Cardiac septum (tissue), 1 donor: ENCODE measurements at places on chromosomes 7 and 10. TPM values are rescaled to one million over a fixed set of nuclear protein-coding genes. Genes with fewer than 3 reads are reported as not detected.

The SPDYE2 gene
- total RNA-seq = not detected

The SEMA3D gene
- total RNA-seq = 1.9 TPM

The CSTF2T gene
- 20.4 TPM for total RNA-seq

The VAX1 gene
- total RNA-seq = not detected

The C7orf33 gene
- total RNA-seq = not detected

The CYP2C9 gene
- total RNA-seq = not detected

The VPS37D gene
- total RNA-seq = 2.4 TPM

The SMIM30 gene
- total RNA-seq = 127 TPM

The ZNF804B gene
- total RNA-seq = 0.05 TPM

The CCNJ gene
- 3.4 TPM for total RNA-seq

The EVX1 gene
- total RNA-seq = not detected

The PRRT4 gene
- 2.4 TPM for total RNA-seq

The GRM3 gene
- total RNA-seq = 0.22 TPM

The SSC4D gene
- 0.51 TPM for total RNA-seq

The PRKAR1B gene
- total RNA-seq = 13.5 TPM

The HIPK2 gene
- 218 TPM for total RNA-seq

The AASS gene
- total RNA-seq = 20.6 TPM

The METTL27 gene
- total RNA-seq = 0.35 TPM

The MOGAT3 gene
- not detected for total RNA-seq

The SPDYE1 gene
- total RNA-seq = 0.13 TPM

The GHRHR gene
- not detected for total RNA-seq

The BAIAP2L1 gene
- total RNA-seq = 1.9 TPM

The TMEM139 gene
- 6.9 TPM for total RNA-seq

The SAP25 gene
- total RNA-seq = not detected

The ASZ1 gene
- not detected for total RNA-seq

The TRIM50 gene
- not detected for total RNA-seq

The MKX gene
- 0.16 TPM for total RNA-seq

The FAM25G gene
- total RNA-seq = not detected

The MAP3K8 gene
- total RNA-seq = 6.1 TPM

The MRLN gene
- not detected for total RNA-seq

The PNLIPRP3 gene
- total RNA-seq = not detected

The ANKRD1 gene
- 8,251 TPM for total RNA-seq

The KCNIP2 gene
- 14.9 TPM for total RNA-seq

The ACBD7 gene
- not detected for total RNA-seq

The MAT1A gene
- 0.11 TPM for total RNA-seq
